SK-N-DZ (cell line): ENCODE measurements at places on chromosomes 16 and 17.

DNA sequence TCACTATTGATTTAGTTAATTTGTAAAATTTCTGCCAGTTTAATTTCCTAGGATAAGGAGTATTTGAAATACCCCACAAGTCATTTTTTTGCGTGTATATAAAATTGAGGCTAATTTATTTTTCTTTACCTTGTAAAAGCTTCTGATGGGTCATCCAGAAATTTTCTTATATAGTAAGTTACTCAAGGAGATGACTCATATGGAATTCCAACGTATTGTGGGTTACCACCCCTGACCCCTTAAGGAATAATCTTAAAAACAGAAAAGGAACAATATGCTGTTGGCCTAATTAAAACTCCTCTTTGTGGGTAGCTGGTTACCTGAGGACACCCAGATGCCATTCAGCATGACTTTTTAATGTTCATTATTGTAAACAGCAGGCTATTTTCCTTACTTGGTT, 13.6 kb downstream of the HEATR6 start:
- no peak for DNase-seq

GRCh38 chr17:29102741-29103181, 59.8 kb downstream of the PIPOX start:
- no peak for DNase-seq

GRCh38 chr16:1998360-1998835, 8.6 kb downstream of the SYNGR3 start:
- no peak for DNase-seq

- DNase-seq, result peak; percentile 34
These were observed at the start of gene MED13 for GRCh38 chr17:62064791-62065563. Gene MED13, minus strand, starts transcription at chr17:62065278. Its CDS starts 73 bp downstream, at chr17:62065205.

DNA sequence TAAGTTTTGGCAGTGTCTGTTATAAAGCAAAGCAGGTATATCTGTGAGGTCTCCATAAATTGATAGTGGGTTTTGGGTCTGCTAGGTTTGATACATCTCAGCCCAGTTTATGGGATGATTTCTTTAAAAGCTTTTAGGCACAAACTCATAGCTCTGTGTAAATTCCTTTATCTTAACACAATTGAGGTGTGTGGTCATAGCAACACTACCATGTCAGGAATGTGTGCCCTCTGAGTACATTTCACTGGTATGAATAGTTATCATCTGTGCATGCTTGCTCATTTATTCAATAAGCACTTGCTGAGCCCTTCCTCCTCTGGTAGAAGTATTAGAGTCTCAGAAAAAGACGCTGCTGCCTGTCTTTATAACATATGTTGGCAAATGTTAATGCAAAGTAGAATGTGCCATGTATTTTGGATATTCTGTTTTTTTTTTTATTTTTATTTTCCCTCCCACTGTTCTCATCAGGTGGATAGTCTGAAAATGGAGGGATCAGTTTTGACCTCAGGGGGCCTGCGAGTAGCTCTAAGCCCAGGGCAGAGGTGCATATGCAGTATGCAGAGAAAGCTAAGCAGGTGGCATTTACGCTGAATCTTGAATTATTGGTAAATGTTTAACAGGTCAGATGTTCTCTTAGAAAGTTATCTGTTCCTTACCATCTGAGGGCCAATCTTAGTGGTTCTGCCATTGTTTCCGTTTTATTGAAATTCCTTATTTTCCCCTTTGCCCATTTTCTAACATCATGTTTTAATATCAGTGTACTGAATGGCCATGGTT, 90.7 kb downstream of the WNT3 start:
- DNase-seq, result no peak

DNA sequence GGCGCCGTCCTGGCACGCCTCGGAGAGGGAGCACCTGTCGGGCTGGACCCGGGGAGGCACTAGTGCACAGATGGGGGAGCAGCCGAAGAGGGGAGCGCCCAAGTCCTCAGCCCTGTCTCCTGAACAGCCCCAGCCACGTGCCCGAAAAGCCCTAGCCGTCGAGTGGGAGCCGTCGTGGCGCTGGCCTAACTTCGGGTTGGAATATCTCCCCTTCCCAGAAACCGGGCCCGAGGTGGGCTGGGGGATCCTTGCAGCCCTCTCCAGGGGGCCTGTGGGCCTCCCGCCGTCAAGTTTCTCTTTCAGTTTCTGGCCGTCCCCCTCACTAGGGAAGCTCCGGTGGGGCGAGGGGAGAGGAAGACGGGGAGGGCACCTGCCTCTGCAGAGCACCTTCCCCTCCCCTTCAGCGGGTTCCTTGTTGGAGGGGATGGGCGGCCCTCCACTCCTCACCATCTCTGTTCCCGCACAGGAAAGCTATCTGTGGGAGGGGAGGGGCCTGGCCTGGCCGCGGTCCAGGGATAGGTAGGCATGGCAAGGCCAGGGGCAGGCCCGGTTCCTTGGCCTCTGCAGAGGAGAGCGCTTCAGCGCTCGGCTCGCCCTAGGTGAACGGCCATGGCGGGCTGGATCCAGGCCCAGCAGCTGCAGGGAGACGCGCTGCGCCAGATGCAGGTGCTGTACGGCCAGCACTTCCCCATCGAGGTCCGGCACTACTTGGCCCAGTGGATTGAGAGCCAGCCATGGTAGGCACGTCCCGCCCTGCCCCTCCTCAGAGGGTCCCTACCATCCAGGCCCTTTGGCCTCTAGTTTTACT, 709 bp downstream of the STAT5A start:
- no peak for DNase-seq

DNA sequence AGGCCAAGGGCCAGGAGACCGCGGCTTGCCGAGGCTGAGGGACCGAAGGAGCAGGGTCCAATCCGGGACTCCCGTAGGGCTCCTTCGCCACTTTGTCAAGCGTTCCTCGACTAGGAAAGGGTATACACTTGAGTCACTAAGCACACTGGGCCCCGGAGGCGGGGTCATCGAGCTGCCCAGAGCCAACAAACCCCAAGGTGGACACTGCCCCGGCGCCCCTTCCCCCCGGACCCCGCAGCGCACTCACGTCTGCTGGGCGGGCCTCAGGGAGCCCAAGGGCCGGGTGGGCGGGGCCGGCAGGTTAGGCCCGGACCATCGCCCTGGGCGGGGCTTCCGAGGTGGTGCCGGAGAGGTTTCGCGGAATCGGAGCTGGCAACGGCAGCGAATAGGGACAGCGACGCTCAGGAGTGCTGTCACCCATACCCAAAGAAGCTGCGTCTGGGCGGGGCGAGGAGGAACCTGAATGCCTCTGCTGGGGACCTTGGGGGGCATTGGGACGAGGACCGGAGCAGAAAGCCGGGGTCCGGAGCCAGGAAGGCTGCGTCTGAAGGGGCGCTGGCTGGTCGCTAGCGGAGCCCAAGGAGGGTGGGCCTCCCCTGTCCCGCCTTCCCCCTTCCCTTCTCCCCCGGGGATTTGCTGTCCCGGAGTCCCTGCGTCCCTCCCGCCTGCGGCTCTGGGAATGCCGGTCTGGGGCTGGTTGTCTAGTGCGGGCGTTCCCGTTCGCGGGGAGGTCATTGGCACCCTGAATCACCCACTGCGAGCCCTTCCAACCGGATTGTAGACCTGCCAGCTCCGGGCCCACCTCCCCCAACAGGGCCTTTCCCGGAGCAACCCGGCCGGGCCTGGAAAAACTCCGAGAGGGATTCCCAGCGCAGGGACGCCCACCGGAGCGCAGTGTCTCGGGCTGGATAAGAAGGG, 118.2 kb upstream of the SMURF2 start:
- no peak for DNase-seq

DNA sequence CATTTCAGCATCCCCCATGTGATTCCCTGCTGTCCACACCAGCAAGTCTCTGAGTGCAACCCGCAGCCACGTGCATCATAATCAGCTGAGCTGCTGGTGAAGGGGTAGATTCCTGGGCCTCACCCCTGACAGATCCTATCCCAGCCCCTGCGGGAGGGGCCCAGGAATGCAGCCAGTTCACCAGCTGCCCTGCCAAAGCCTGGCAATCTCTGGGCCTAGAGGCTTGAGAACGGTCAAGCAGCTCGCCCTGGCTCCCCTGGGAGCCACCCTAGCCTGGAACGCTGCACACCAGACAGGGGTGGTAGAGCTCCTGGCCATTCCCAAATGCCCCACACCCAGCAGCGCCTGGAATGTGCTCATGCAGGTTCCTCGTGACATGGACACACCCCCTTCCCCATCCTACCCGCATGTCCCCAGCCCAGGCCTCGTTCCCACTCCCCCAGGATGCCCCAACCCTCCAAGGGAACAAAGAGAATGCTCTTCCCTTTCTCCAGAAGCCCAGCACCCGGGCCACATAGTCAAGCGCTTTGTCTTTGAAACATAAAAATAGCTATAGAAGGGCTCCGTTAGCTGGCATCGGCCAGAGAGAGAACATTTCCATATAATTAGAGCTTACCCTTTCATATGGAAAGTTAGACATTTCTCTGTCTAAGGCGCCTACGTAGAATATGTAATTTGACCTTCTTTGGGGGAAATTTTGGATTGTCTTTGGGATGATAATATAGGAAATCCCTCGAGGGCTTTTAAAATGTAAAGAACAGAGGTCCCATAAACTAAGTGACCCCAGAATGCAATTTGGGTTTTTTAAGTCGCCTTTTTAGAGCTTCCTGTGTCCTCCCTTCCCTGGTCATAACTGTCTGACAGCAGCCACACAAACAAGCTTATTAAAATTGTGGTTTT, 3.4 kb downstream of the CEP295NL start:
- DNase-seq, result no peak

- no peak for DNase-seq
These were observed 20.8 kb downstream of the MYH11 start for GRCh38 chr16:15836074-15836473.

DNA sequence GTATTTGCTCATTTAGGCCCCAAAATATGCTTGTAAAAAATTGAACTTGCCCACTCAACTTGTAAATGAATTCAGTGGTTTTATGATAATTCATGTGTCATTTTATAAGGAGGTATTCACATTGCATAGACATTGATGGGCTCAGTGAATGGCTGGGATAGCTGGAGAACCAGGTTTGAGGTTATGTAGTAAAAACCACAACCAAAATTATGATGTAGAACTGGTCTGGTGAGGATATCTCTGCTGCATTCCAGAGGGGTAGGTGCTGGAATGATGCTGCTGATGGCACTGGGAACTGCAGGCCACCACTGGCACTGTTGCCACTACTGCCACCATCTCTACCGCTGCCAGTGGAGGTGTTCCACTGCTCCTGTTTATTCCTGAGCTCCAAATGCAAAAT, 21.5 kb upstream of the RABEP1 start:
- no peak for DNase-seq

DNA sequence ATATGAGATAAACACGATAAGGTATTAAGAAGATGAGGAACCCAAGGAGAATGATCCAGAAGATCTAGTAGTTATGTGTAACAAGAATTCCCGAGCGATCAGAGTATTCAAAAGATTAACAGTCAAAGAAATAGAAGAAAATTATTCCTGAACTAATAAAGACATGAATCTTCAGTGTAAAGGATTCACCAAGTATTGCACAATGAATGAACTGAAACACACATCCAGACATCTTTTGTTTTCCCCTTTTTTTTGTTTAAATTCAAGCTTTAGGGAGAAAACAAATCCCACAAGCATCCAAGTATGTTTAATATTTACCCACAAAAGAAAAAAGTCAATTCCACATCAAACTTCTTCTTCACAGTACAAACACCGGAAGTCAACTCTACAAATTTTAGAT, 23.7 kb upstream of the MYOCD start:
- no peak for DNase-seq

DNA sequence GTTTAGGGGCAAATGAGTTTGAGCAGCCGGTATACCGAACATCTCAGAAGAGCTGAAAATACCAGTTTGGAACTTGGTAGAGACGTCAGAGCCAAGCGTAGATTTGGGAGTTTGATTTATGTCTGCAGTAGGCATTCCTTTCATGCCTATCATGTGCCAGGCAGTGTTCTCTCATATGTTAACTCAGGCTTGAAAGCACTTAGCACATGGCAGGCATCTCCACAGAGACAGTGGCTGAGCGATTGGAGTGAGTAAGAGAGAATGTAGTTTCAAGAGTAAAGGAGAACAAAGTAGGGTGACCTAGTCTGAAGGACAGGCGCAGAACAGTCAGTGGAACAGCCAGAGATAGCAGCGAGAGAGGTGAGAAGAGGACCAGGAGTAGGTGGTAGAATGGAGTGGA, 207.0 kb downstream of the FTO start:
- no peak for DNase-seq

DNA sequence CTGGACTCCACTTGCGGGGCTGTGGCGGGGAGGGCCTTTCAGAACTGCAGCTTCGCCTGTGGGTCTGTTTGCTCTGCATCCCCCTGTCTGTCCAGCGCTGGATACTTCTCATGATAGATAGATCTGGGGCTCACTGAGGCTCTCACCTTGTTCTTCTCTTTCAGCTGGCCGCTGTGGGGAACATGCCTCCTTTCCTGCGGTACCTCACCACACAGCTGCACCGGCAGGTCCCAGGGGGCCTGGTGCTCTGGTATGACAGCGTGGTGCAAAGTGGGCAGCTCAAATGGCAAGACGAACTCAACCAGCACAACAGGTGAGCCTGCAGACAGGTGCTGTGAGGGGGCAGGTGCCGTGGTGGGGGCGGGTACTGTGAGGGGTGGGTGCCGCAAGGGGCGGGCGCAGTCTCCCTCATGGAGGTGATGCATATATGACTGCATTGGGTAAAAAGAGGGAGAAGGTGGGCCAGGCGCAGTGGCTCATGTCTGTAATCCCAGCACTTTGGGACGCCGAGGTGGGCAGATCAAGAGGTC, 6.2 kb downstream of the ENGASE start:
- DNase-seq, result no peak

GRCh38 chr16:9259914-9260608, 168.6 kb downstream of the HAPSTR1 start:
- DNase-seq, result no peak

GRCh38 chr17:72512649-72513556, 392.1 kb downstream of the SOX9 start:
- no peak for DNase-seq

- no peak for DNase-seq
These were observed 154.0 kb upstream of the SDK2 start for GRCh38 chr17:73798111-73798748.

GRCh38 chr16:68382296-68382718, 66.0 kb downstream of the SMPD3 start:
- no peak for DNase-seq

DNA sequence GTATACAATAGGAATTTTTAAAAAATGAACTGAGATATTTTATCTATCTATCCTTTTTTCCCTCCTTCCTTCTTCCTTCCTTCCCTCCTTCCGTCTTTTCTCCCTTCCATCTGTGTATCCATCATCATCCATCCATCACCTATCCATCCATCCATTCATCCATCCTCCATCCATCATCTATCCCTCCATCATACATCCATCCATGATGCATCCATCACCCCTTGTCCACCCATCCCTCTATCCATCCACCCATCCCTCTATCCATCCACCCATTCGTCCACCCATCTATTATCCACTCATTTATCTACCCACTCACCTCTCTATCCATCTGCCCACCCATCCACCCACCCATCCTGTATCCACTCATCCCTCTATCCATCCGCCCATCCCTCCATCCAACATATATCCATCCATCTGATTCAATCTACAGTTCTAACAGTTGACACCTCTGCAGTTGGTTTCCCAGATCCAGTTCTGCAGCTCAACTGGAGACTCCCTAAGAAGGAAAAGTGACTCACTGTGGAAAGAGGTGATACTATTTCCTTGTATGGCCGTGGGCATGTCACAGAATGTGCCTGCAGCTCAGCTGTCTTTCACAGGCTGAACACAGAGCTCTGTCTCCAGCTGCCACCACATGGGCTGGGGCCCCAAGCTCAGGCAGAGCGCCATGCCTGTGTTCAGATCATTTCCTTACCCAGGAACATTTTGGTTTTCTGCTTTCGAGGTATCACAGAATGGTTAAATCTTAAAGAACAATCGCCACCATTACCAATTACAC, 130.8 kb downstream of the XYLT1 start:
- DNase-seq, result no peak
